ENCODE measurements at places on chromosomes 2 and 18. TPM values are rescaled to one million over a fixed set of nuclear protein-coding genes. Genes with fewer than 3 reads are reported as not detected.

The PDE1A gene
- total RNA-seq: not detected

The GPR35 gene
- 8.7 TPM for total RNA-seq

The GKN2 gene
- total RNA-seq: not detected

The ZC3H15 gene
- 103 TPM for total RNA-seq

GRCh38 chr2:9284521-9285297, 78.1 kb downstream of the ASAP2 start:
- H3K4me1 ChIP-seq: no peaks in the 10 kb centered on the region
- H3K27me3 ChIP-seq: peaks cover 2% of the 10 kb centered on the region
- H3K27ac ChIP-seq: no peak overlapping the region
- no peaks in the 10 kb centered on the region for H3K36me3 ChIP-seq
- H3K4me3 ChIP-seq: no peak overlapping the region
- DNase-seq: no peak

DNA sequence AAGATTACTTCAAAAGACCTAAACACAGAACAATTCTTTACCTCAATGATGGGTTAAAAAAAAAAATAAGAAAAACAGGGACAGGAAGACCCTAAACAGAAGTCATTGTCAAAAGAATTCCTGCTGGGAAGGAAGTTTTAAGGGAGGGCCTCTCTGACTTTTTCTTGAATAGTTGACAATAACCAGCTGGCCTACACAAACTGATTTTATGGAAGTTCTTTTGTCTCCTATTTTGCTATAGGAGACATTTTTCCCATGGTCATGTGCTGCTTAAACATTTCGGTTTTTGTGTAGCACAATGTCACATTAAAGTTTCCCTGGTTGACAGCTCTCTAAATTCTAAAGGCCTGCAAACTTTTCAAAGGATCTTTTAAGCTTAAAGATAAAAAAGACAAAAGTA, 55.3 kb downstream of the RFTN2 start:
- H3K27me3 ChIP-seq: peaks cover 2% of the 10 kb centered on the region
- no peak for DNase-seq
- no peak overlapping the region for H3K4me3 ChIP-seq
- no peak overlapping the region for H3K27ac ChIP-seq
- H3K36me3 ChIP-seq: no peaks in the 10 kb centered on the region

GRCh38 chr2:166418853-166419615, 43.3 kb upstream of the SCN9A start:
- no peaks in the 10 kb centered on the region for H3K36me3 ChIP-seq
- no peak overlapping the region for H3K4me3 ChIP-seq
- no peak for DNase-seq
- no peaks in the 10 kb centered on the region for H3K4me1 ChIP-seq
- no peaks in the 10 kb centered on the region for H3K27me3 ChIP-seq
- H3K27ac ChIP-seq: no peak overlapping the region

DNA sequence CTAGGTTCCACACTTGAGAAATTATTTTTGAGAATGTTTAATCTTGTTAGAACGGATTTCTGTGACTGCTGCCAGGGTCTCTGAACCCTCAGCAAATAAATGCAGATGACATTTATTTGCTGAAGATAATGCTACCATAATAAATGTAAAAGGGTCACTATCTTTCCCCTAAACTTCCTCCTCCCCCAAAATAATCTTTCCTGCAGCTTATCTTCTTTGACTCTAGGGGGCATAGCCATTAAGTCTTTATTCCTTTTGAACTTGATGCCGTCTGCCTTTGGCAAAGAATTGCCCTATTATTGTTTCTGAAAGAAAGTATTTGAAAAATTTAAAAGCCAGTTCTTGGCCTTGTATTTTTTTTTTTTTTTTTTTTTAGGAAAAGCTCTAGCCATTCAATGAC, 63.6 kb upstream of the ACSL3 start:
- no peaks in the 10 kb centered on the region for H3K4me1 ChIP-seq
- H3K27me3 ChIP-seq: peaks cover 4% of the 10 kb centered on the region
- DNase-seq: no peak
- H3K4me3 ChIP-seq: no peak overlapping the region
- H3K36me3 ChIP-seq: no peaks in the 10 kb centered on the region

- no peak for DNase-seq
- H3K4me1 ChIP-seq: peaks cover 42% of the 10 kb centered on the region
- no peak overlapping the region for H3K4me3 ChIP-seq
- peaks cover 49% of the 10 kb centered on the region for H3K36me3 ChIP-seq
Measured at GRCh38 chr2:174656676-174657176, 59.1 kb upstream of the WIPF1 start.

- H3K4me3 ChIP-seq: no peak overlapping the region
- DNase-seq: no peak
- H3K27me3 ChIP-seq: no peaks in the 10 kb centered on the region
Measured at GRCh38 chr18:29823671-29824070, 1218.9 kb downstream of the DSC3 start.

DNA sequence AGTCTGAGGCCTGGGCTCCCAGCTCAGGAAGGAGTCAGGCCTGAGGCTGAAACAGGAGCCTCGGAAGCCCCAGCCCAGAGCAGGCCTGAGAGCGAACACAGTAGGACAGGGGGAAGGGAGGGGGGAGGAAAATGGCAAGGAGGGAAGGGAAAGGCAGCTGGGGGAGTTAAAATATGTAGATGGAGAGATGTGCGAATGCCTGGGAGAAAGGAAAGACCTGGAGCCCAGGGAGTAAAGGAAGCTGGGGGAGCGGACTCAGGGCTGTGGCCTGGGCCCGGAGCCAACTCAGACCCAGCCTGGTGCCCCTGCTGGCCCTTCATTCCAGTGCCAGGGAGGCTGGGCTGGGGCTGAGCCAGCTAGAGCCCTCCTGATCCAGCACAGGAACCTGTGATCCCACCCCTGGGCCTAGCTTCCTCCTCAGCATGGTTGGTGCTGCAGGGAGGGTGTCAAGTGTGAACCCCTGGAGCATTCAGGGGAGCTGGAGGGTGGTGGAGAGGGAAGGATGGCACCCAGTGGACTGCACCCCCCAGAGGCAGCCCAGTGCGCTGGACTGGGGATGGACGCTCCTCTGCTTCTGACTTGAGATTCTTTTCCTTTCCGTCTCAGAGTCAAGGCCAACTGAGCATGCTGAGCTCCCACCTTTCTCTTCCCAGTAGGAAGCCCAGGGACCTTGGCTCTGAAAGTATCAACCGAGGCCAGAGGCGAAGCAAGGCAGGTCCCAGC, 46.3 kb downstream of the EMX1 start:
- no peaks in the 10 kb centered on the region for H3K36me3 ChIP-seq
- H3K4me1 ChIP-seq: peaks cover 7% of the 10 kb centered on the region
- no peak overlapping the region for H3K4me3 ChIP-seq

GRCh38 chr2:12006850-12007249, 260.4 kb downstream of the LPIN1 start:
- peaks cover 8% of the 10 kb centered on the region for H3K4me1 ChIP-seq
- H3K27ac ChIP-seq: no peak overlapping the region

GRCh38 chr18:60549338-60549960, 176.9 kb upstream of the MC4R start:
- no peaks in the 10 kb centered on the region for H3K36me3 ChIP-seq
- H3K27me3 ChIP-seq: no peaks in the 10 kb centered on the region
- no peaks in the 10 kb centered on the region for H3K4me1 ChIP-seq
- H3K4me3 ChIP-seq: no peak overlapping the region
- no peak overlapping the region for H3K27ac ChIP-seq
- DNase-seq: peak; percentile 70

Data from activated CD4-positive, alpha-beta T cell treated with anti-CD3 and anti-CD28 coated beads, Interleukin-2, amount 10 ng/mL, durations not matched to agents 24 days and 14 days (primary cell).